Stimulated activated CD8-positive, alpha-beta memory T cell treated with anti-CD3 and anti-CD28 coated beads, Interleukin-7, amount 100 ng/mL, for 1 hour (primary cell): ENCODE measurements at places on chromosomes 7 and 10.

DNA sequence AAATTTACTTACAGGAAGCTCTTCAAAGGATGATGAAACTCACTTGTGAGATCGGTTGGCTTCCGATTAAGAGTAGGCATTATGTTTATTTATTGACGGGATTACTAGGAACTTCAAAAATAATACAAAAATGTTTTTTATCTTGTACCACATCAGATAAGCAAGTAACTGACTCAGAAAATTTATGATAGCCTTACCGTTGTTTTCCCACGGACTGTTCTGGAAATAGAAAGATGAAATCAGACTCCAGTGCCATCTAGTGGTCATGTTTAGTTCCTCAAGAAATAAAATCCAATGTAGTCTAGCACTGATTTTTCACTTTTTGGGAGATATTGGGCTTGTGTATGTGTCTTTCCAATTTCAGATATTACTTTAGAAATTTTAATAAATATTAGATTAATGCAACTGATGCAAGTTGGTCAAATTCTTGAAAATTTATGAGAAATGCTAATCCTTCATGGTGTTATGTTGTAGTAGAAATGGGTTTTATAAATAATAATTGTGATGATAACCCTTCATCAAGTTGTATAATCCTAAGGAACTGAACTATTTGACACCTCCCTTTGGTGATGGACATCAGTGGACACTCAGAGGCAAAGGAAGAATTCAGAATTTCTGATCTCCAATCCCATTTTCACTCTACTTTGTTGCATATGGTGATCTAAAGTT is 168.8 kb downstream of the TMEM26 start:
- DNase-seq: no peak

GRCh38 chr10:124005091-124005490 is 88.3 kb downstream of the CHST15 start:
- DNase-seq: no peak

- no peak for DNase-seq
These were observed 60.4 kb upstream of the KCNIP2 start for GRCh38 chr10:101903827-101904550.

GRCh38 chr10:80260295-80261243 is 28.9 kb downstream of the MAT1A start:
- no peak for DNase-seq

DNA sequence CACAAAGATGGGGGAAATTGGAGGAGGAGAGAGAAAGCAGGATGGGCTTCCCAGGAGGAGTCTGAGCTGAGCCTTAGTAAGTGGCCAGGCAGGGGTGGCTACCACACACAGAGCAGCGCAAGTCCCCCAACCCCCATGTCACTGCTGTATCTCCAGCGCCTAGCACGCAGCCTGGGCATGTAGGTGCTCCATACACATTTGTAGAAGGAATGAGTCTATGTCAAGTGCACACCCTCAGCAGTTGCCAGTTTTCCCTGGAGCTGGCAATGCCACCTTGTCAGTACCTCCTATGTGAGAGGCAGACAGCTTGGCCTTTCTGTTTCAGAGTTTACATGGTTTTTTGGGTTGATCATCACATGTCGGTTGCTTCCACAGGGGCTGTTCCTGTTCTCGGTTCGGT is 116.1 kb downstream of the CLEC2L start:
- no peak for DNase-seq

GRCh38 chr10:132137111-132138072 is 49.4 kb upstream of the DPYSL4 start:
- no peak for DNase-seq

GRCh38 chr7:133135451-133135850 is 53.6 kb upstream of the CHCHD3 start:
- DNase-seq: no peak

GRCh38 chr7:73766556-73767229 is 3.4 kb downstream of the CLDN3 start:
- DNase-seq: no peak

GRCh38 chr10:33680036-33680435 is 345.6 kb upstream of the NRP1 start:
- DNase-seq: no peak

DNA sequence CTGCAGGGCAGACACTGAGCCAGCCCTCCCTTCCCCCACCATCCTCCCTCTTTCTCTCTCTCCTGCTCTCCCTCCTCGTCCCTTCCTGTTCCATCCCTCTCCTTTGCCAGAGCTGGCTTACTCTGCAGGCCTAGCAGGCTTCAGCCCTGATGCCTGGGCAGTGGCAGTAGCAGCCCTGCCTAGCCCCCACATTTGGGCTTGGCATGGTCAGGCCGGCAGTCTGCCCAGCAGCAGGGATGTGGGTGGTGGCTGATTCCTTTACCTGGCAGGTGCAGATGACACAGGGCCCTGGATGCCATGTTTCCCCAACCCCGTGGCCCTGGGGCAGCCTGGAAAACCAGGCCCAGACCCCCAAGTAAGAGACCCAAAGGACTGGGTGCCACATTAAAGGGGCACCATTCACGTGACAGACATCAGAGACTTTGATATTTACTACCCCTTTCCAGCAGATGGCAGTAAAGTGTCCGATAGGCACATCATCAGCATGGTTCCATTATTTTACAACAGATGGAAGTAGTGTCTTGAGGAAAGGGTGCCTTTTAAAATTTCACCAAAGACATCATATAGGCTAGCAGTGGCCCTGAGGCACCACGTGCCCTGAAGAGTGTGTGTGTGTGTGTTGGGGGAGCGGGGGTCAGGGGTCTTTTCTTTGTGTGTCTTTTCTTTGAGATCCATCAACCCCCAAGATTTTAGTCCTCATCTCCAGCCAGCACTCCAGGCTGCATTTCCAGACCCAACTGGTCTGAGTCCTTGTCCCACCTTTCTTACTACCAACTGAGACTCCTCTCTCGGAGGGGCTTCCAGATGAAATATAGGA is 5.9 kb downstream of the KCP start:
- no peak for DNase-seq
